ENCODE measurements at places on chromosomes 4 and X.

DNA sequence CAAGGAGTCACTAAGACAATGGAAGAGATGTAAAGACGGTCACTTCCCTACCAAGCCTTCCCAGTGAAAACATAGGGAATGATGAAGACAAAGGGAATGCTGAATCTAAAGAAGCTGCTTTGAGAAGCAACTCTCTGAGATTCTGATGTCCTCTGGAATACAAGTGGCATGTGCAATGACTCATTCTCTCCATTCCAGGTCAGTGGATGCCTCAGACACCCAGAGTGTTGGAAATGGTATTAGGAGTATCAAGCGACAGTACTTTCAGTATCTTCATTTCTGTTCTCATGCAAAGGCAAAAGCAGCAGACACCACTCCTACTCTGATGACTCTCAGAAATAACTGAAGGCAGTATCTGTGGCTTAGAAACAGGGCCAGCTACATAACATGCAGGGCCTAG lies 102.6 kb downstream of the FSTL5 start:
- no peak for DNase-seq

GRCh38 chr4:121053601-121054143 lies 18.7 kb downstream of the NDNF start:
- no peak for DNase-seq

- peak; percentile 8 for DNase-seq
Measured at GRCh38 chr4:185470501-185471195, 885 bp downstream of the CCDC110 start.

DNA sequence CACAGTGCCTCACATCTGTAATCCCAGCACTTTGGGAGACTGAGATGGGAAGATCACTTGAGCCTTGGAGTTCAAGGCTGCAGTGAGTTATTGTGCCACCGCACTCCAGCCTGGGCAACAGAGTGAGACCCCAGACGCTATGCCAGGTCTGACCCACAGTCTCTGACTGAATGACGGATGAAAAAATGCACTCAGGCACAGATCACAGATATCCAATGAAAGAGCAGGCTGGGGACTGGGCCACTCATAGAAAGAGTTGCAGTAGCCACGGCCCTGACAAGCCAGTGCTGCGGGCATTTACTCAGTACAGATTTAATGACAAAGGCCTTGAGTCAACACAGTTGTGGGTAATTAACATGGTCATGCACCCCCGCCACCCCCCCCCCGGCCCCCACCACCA lies 22.7 kb downstream of the NUDT6 start:
- DNase-seq = no peak

- no peak for DNase-seq
Measured at GRCh38 chr4:1358421-1359143, 11.6 kb downstream of the UVSSA start.

DNA sequence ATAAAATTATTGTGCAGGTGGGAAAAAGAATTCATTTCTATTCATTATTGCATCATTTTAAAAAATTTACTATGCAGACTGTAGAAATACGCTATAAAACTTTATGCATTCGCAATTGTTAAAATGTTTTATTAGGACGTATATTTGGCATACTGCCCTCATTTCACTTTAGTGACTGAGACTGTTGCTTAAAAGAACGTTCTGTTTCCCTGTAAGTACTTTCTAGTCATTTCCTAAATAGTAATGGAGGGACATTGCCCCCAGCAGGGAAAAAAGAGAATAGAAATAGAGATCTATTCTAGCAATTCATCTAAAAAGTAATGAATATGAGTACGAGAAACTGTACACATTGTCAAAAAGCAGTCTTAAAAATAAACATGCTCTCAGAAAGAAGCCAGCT lies 1295.8 kb upstream of the TENM3 start:
- no peak for DNase-seq

GRCh38 chr4:83413676-83414075 lies 41.9 kb downstream of the HELQ start:
- DNase-seq = no peak

GRCh38 chr4:101027721-101028120 lies 319.6 kb downstream of the PPP3CA start:
- no peak for DNase-seq

- DNase-seq = no peak
Measured at GRCh38 chrX:104284507-104284906, 29.8 kb upstream of the ESX1 start.

DNA sequence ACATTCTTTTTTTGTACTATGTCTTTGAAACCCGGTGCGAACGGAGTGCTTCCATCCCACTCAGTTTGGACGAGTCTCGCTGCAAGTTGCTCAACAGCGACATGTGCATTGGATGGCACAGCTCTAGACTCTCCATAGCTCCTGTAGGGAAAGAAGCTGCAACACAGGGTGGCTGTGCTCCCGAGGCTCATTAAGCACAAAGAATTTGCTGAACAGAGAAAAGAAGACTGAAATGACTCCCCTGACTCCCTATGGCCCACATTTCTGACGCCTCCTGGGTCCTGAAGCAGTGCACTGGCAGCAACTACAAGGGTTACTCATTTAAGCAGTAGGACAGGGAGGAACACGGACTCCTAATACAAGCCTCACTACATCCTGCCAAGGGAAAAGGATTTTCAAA lies 127.4 kb downstream of the SH3RF1 start:
- DNase-seq = no peak

- no peak for DNase-seq
Measured at GRCh38 chr4:142778900-142779299, 67.2 kb downstream of the INPP4B start.

GRCh38 chr4:118224243-118224829 lies 128.5 kb downstream of the PRSS12 start:
- DNase-seq = no peak

GRCh38 chr4:3414421-3415279 lies 27.1 kb upstream of the HGFAC start:
- no peak for DNase-seq

DNA sequence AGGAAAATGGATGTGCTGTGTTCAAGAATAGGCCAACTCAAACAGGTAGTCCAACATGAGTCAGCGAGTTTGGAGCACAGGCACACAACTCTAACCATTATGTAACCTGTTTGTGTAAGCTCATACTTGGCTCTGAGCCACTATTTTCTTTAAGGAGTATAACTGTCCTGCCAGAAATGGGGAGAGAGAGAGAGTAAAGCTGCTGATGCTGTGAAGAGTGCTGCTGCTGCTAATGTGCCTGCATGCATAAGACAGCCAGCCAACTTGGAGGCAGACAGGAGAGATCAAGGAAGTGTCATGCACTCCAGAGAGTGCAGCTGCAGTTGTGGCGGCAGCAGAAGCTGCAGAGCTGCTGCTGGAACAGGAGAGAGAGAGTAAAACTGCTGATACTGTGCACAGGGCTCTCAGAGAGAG lies 11.7 kb upstream of the STATH start:
- no peak for DNase-seq

- no peak for DNase-seq
Measured at GRCh38 chr4:76212851-76213414, 691 bp downstream of the SCARB2 start.

GRCh38 chrX:10755439-10756334 lies 135.3 kb upstream of the MID1 start:
- no peak for DNase-seq

DNA sequence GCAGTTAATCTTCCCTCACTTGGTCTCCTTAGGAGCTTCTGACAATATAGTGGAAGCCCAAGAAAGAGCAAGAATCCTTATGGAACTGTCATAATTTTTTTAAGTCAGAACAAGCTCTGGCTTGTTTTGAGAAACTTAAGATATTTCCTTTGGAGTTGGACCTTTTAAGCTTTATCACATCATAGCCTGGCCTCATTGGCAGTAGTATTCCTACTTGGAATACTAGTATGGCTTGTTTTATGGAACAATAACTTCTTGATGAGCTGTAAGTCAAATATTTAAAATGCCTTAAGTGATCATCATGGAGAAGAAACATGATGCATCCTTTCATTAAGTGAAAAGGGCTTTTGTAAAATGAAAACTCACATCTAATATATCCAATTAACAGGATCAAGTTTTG lies 78.0 kb upstream of the NRK start:
- no peak for DNase-seq

DNA sequence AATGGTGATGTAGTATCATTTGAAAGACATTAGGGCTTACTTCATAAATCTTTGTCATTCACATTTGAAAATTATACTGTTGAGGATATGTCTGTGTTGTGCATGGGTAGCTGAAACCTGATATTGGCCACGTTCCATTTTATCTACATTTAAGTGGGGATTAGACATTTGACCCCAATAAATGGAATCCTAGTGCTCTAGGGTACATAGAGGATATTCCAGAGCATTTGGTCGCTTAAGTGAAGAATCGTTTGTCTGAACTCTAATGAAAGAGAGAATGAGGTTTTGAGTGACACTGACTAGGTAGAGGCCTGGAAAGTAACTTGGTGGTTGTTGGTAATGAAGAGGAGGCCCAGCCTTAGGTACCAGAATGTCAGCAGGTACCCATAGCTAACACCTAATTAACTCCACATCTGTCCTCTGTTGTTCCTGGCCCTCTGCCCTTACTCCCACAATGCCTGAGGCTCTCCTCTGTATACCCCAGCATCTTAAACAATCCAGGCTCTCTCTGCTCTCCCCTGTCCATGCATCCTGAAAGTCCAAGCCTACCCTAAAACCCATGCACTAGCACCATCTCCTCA lies 299.5 kb upstream of the KLF3 start:
- DNase-seq = no peak

- DNase-seq = no peak
Measured at GRCh38 chrX:50618788-50619558, 148.3 kb upstream of the DGKK start.

DNA sequence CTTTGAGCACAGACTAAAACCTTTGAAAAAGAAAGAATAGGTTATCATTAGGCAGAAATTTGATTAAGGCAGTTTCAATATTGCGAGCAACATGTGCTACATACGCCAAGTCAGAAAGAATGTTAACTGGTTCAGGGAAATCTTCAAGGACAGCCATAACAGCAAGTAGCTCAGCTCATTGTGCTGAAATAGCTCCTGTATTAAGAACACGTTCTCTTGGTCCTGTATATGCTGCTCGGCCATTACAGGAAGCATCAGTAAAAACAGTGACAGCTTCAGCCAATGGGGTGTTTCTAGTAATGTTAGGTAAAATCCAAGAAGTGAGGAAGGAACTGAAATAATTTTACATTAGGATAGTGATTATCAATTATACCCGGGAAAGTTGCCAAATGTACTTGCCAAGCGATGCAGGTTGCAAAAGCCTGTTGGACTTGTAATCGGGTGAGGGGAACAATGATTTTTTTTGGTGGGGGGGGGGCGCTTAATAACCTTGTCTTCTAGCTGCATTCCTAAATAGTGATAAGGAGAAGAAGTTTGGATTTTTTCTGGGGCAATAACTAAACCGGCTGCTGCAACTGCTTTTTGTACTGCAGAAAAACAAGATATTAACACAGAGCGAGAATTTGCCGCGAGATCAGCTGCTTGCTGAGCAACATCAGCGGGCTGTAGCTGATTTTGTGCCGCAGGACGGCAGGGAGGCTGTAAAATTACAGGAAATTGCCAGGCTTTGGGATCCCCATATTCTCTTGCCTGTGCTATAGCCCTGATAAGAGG lies 49.4 kb upstream of the RASSF6 start:
- DNase-seq = no peak

DNA sequence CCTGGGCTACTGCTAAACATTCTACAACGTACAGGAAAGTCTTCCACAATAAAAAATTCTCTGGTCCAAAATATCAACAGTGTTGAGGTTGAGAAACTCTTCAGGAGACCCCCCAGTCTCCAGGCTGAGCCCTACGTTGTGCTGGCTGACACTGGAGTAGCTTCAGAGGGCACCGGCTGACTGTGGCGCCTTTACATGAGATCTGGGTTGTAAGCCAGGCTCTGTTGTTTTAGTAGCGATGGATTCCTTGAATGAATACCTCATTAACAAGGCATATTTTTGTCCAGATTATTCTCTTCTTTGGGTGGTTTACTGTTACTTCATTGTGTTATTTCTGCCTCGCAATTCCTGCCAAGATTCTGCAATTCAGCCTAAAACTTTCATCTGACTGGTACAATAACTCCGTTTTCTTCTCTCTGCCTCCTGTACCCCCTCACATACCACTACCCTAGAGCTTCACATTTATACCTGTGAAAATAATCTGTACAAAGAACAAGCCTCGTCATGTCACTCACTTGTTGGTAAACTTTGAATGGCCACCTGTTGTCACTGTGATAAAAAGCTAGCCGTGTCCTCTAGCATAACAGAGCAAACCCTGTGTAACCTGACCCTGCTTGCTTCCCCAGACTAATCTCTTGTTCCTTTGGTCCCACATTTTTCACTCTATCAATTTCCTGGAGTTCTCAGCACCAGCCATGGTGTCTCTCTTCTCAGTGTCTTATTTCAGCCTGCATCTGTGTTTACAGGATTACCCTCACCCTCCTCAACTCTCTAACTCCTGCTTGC lies 1476.1 kb upstream of the TENM3 start:
- no peak for DNase-seq

DNA sequence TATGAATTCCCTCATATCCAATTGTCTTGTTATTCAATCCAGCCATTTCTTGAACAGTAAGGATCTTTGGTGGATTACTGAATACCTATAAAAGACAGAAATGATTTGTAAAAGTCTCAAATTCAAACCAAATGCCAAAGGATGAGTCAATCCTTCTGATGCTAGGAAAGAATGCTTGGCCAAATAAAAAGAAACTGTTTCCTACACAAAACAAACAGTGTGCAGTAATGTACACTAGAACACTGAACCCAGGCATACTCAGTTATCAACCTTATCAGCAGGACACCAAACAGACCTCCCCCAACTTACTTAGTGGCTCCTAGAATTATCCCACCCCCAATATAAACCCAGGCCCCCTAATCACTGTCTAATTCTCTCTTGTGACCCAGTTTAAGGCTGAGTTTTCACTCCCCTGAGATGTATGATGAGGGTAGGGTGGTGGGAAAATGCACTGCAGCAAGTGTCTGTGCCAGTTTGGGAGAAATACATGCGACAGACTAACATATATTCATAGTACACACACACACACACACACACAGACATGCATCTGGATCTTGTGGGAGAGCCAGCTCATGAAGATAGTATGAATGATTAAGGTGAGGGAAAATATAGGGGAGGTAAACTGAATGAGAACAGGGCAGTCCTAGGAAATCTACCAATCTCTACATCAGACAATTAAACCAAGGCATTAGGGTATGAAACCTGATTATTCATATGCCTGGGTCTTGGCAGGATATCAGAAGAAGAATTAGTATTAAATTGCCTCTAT lies 35.0 kb downstream of the CLDN2 start:
- DNase-seq = no peak

DNA sequence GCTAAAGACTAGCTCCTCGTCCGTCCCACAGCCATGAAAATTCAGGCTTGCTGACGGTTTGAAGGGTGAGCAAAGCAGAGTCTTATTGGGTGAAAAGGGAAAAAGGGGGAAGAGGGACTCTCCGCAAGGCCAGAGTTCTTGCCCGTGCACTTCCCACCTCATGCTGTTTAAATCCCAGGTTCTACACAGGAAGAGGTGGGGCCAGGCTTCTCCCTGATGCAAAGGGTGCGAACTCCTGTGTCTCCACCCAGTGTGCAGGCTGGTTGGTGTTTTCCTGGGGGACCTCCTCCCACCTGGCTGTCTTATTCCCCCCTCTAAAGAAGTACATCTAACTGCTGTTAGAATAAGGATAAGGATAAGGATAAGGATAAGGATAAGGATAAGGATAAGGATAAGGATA lies 18.0 kb upstream of the LANCL3 start:
- DNase-seq = no peak
